LHCN-M2 (cell line): ENCODE measurements at places on chromosomes 1 and 21. TPM values are rescaled to one million over a fixed set of nuclear protein-coding genes. Genes with fewer than 3 reads are reported as not detected.

The TEKT2 gene
- not detected in 2 replicates for total RNA-seq

The CFHR5 gene
- total RNA-seq: not detected in 2 replicates

The TMEM82 gene
- 0.11 TPM in 1 of 2 replicates, not detected in the other for total RNA-seq

The CA6 gene
- total RNA-seq: not detected in 2 replicates

The KCNC4 gene
- total RNA-seq: 0.46 and 0.51 TPM in 2 replicates

The XCL2 gene
- not detected in 2 replicates for total RNA-seq

The DR1 gene
- 64.5 and 64.6 TPM in 2 replicates for total RNA-seq

The RSPH1 gene
- total RNA-seq: not detected in 2 replicates

The GADD45A gene
- 112 and 133 TPM in 2 replicates for total RNA-seq

The LCE1C gene
- not detected in 2 replicates for total RNA-seq

The WDR26 gene
- 29.2 and 34.6 TPM in 2 replicates for total RNA-seq

The GREM2 gene
- 0.06 and 0.13 TPM in 2 replicates for total RNA-seq

The MANEAL gene
- 2.5 and 2.9 TPM in 2 replicates for total RNA-seq

The TNFSF18 gene
- 0.57 and 0.90 TPM in 2 replicates for total RNA-seq

The S100A3 gene
- 37.5 and 55.5 TPM in 2 replicates for total RNA-seq

The TMEM240 gene
- 0.63 and 0.83 TPM in 2 replicates for total RNA-seq

The PCP4 gene
- not detected in 2 replicates for total RNA-seq

The SH2D2A gene
- total RNA-seq: not detected in 2 replicates

The SPRR1B gene
- not detected in 2 replicates for total RNA-seq

The RGS7 gene
- 0.11 and 0.19 TPM in 2 replicates for total RNA-seq

The MYOM3 gene
- not detected in 2 replicates for total RNA-seq

The ADGRB2 gene
- 20.5 and 22.6 TPM in 2 replicates for total RNA-seq

The SPRR2G gene
- not detected in 2 replicates for total RNA-seq

The ZNF648 gene
- total RNA-seq: not detected in 2 replicates

The NR1I3 gene
- not detected in 2 replicates for total RNA-seq

The OR2T33 gene
- not detected in 2 replicates for total RNA-seq

The BRDT gene
- not detected in 2 replicates for total RNA-seq

The MX1 gene
- total RNA-seq: 3.8 and 8.4 TPM in 2 replicates

The PLA2G2A gene
- not detected in 2 replicates for total RNA-seq

The SERTAD4 gene
- 0.06 and 3.1 TPM in 2 replicates for total RNA-seq

The LCE2A gene
- not detected in 2 replicates for total RNA-seq

The OR14K1 gene
- not detected in 2 replicates for total RNA-seq

The PM20D1 gene
- total RNA-seq: not detected in 2 replicates

The ANGPTL7 gene
- not detected in 2 replicates for total RNA-seq

The KRTAP19-1 gene
- not detected in 2 replicates for total RNA-seq

The ACKR1 gene
- not detected in 2 replicates for total RNA-seq

The GSTM3 gene
- total RNA-seq: 13.2 and 16.3 TPM in 2 replicates

The CRYAA gene
- total RNA-seq: not detected in 2 replicates

The CTSE gene
- total RNA-seq: not detected in 2 replicates

The KIF17 gene
- total RNA-seq: 0.13 and 0.75 TPM in 2 replicates

The RIMKLA gene
- not detected in 2 replicates for total RNA-seq

The GJA8 gene
- not detected in 2 replicates for total RNA-seq

The FALEC gene
- total RNA-seq: not detected in 2 replicates

The RBM15 gene
- 30.3 and 33.3 TPM in 2 replicates for total RNA-seq
